ENCODE measurements at places on chromosomes 4 and X. TPM values are rescaled to one million over a fixed set of nuclear protein-coding genes. Genes with fewer than 3 reads are reported as not detected.

LINC00632 gene
- total RNA-seq, result 5.8 TPM

- no peak for DNase-seq
Observed at GRCh38 chr4:81499840-81500239, 28.1 kb upstream of the RASGEF1B start.

- DNase-seq, result peak; percentile 74
Observed at GRCh38 chr4:138310498-138310897, 68.3 kb upstream of the SLC7A11 start.

DNA sequence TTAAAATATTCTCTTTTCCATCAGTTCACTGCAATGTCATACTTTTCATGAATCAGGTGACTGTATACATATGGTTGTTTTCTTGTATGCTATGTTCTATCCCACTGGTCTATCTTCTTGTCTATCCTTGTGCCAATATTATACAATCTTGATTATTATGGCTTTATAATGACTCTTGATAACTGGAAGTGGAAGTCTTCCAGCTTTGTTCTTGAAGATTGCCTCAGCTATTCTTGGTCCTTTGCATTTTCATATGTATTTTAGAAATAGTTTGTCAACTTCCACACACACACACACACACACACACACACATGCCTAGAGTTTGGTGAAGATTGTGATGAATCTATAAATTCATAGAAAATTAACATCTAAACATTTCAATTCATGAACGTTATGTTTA lies 67.9 kb downstream of the SHROOM3 start:
- no peak for DNase-seq

SLC2A9 gene
- total RNA-seq, result 0.77 TPM

CDS1 gene
- 0.17 TPM for total RNA-seq

- no peak for DNase-seq
Observed at GRCh38 chr4:7705062-7705461, 234.6 kb downstream of the AFAP1 start.

- no peak for DNase-seq
Observed at GRCh38 chrX:31392513-31392912, 320.7 kb upstream of the FTHL17 start.

MND1 gene
- total RNA-seq, result 15.8 TPM

GRCh38 chr4:89279385-89279784 lies 28.2 kb downstream of the GPRIN3 start:
- DNase-seq, result no peak

GRCh38 chrX:103361798-103362197 lies 5.5 kb downstream of the TCEAL9 start:
- DNase-seq, result peak; percentile 50

- DNase-seq, result peak; percentile 62
Observed at GRCh38 chrX:68443155-68443868, 10.0 kb upstream of the OPHN1 start.

GRCh38 chrX:30615229-30615628 lies 37.7 kb upstream of the TASL start:
- peak; percentile 12 for DNase-seq

CXCL1 gene
- total RNA-seq, result 2.0 TPM

GAGE2A gene
- not detected for total RNA-seq

- no peak for DNase-seq
Observed at GRCh38 chr4:129972257-129972656, 876.3 kb downstream of the C4orf33 start.

DNA sequence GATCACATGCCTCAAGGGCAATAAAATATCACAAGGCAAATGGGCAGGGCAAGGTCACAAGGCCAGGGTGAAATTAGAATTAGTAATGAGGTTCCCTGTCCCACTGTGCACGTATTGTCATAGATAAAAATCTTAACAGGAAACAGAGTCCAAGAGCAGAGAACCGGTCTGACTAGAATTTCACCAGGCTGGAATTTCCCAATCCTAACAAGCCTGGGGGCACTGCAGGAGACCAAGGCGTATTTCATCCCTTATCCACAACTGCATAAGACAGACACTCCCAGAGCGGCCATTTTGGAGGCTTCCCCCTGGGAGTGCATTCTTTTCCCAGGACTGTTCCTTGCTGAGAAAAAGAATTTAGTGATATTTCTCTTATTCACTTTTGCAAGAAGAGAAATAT lies 25.9 kb upstream of the PRDM5 start:
- no peak for DNase-seq

ABCG2 gene
- total RNA-seq, result 1.2 TPM

- peak; percentile 31 for DNase-seq
Observed at GRCh38 chr4:20251796-20252655, at the start of gene SLIT2. TSS of gene SLIT2 (plus strand) at chr4:20251905. CDS start at chr4:20253816, 1,911 bp downstream.

OPRPN gene
- total RNA-seq, result not detected

PPP4R3C gene
- not detected for total RNA-seq

DNA sequence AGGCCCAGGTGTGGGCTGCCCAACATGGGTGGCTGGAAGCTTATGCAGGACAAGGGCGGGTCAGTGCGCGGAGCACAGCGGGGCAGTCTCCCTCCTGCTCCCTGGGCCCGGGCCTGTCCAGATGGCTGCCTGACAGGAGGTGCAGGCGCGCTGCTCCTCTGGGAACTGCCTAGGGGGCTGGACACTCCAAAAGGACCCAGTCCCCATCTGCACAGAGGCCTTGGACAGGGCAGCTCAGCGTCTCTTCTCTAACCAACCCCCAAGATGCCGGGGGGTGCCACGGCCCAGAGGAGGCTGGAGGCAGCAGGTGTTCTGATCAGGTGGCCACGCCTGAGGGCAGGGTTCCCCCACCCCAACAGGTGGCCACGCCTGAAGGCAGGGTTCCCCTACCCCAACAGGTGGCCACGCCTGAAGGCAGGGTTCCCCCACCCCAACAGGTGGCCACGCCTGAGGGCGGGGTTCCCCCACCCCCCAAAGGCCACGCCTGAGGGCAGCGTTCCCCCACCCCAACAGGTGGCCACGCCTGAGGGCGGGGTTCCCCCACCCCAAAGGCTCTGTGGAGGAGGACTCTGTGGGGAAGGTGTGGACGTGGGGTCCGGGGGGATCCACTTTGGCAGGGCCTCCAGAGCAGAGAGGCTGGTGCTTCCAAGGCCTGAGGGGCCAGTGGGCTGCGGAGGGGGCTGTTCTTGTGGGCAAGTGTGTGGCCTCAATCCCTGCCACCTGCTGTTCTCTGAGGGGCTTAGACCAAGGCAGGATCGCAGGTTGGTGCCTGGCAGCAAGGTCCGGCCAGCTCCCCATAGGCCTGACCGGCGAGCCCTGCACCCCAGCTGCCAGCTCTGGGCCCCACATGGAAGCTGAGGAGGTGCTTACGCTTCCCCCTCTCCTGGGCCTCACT lies 36.1 kb downstream of the CPLX1 start:
- DNase-seq, result no peak

GRCh38 chr4:23504083-23504482 lies 385.8 kb downstream of the PPARGC1A start:
- DNase-seq, result no peak

CYSLTR1 gene
- 0.06 TPM for total RNA-seq

GRCh38 chr4:98193459-98194105 lies 50.3 kb upstream of the STPG2 start:
- DNase-seq, result peak; percentile 3

GRCh38 chrX:80648023-80648422 lies 161.7 kb downstream of the BRWD3 start:
- DNase-seq, result peak; percentile 1

DNA sequence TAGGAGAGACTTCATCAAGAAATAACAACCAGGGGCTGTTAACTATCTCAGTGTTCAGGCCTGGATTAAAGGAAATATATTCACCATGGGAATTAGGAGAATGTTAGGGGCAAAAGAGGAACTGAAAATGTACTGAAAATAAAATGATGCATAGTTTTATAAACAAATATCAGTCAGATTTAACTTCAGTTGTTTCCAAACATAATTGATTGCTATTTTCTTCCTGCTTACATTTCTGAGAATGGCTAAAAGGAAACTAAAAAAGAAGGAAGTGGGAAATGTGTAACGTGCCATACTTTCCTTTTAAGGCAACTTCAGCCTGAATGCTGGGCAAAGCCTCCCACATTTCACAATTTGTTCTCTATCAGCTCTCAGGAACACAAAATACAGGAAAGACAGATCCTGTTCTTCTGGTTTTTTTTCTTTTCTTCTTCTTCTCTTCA lies 178.1 kb downstream of the MAML3 start:
- peak; percentile 20 for DNase-seq

DNA sequence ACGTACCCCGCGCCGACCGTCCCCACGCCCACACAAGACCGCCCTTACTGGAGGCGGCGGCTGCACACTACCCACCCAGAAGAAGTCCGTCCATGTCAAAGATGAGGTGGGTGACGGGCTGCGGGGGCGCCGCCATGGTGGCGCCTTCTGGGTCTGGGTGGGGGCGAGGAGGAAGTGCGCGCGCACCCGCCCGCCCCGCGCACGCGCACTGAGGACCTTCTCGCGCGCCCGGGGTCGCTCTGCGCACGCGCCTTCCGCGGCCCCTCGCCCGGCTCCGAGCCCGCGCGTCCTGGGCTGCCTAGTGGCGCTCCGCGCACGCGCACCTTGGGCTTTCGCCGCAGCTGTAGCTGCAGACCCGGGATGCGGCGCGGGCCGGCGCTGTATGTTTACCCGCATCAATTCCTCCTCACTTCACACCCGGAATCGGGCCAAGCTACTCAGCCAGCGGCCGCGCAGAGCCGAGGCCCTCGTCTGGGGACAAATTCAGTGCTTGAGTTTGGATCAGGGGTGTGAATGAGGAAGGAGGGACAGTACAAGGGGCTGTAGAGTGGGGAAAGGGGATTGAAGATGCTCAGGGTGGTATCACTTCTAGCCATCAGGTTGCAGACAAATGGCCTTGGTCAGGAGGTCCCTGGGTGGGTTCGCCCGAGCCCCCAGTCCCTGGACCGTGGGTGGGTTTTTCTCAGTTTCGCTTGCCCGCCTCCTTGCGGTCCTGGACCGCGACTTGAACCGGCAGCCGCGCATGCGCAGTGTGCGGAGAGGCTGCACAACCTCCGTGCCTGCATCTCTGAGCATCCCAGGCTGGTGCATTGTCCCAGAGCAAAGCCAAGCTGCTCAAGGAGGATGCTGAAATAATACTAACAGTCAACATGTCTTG lies at the start of gene PUDP:
PUDP (minus strand) TSS at position 176 of the 877 bp plus-strand sequence; CDS start at position 136, 40 bp downstream.
- DNase-seq, result peak; percentile 71

DNA sequence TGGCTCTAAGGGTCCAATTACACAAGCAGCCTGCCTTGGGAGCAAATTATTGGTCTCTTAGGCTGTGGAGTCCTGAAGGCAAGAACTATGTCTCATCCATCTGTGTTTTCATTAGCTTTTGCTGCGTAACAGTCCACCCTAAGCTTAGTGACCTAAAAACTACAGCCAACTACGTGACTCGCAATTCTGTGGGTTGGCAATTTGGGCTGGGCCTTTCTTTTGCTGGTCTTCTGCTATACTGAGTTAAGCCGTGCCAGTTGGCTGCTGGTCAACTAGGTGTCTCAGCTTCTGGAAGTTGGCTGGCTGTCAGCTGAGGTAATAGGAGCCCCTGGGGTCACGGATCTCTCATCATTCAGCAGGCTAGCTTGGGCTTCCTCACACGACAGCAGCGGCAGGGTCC lies 205.6 kb upstream of the S100G start:
- peak; percentile 59 for DNase-seq

DNA sequence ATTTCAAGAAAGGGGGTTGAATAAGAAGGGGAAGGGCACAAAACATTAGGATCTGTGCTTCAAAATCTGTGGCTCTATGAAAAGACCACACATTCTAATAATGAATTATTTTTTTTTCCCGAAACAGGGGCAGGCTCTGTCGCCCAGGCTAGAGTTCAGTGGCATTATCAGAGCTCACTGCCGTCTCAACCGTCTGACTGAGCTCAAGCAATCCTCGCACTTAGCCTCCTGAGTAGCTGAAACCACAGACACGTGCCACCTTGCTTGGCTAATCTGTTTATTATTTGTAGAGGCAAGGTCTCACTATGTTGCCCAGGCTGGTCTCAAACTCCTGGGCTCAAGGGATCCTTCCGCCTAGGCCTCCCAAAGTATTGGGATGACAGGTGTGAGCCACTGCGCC lies 33.4 kb downstream of the ACSL1 start:
- peak; percentile 27 for DNase-seq

- peak; percentile 85 for DNase-seq
Observed at GRCh38 chrX:44400588-44400987, 57.1 kb upstream of the EFHC2 start.

LDOC1 gene
- total RNA-seq, result 9.0 TPM

DNA sequence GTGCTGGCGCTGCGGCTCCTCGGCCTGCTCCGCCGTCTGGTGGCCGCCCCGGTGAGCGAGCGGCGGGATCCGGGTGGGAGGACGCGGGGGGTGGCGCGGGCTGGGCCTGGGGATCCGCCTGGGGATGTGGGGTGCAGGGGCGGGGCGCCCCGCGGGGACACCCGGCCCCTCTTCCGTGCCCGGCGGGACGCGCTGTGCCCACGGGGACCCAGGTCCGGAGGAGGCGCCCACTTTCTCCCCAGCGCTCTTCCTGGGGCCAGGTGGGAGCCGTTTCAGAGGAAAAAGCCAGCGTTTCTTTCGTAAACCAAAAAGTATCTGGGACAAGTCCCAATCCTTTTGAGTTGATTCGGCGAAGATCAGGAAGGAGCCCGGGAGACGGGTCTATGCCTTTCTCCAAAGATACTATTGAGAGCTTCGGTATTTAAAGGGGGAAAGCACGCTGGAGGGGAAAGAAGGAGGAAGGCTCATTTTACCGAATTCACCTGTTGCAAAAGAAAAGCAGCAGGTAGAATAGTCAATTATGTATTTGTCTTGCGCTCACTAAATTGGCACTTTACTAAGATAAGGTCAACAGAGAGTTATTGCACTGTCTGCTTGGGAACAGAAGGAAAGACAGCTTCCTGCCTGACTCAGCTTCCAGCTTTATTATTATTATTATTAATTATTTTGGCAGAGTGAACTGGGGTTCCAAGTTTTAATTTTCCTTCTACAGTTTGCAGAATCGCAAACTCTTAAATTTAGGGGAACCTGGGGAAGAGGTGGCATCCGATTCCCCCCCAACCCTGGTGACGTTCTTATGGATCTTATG lies 81.5 kb upstream of the CD99 start:
- peak; percentile 25 for DNase-seq

FAAH2 gene
- total RNA-seq, result not detected

DNA sequence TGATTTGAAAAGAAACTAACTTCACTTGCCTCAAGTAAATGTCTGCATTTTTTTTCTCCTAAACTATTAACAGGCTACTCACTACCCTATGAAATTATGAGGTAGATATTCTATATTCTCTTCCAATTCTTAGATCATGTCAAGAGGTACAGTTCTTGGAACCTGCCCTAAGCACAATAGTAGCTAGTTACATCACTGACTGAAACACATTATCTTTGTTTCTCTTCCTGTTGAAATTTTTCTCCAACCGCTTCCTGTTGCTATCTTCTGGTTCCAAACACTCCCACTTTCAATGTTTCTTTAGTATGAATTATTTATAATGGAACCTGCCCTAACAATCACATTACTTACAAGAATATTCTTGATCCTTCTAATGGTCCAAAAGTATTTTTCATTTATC lies 5.0 kb upstream of the BANK1 start:
- no peak for DNase-seq

DNA sequence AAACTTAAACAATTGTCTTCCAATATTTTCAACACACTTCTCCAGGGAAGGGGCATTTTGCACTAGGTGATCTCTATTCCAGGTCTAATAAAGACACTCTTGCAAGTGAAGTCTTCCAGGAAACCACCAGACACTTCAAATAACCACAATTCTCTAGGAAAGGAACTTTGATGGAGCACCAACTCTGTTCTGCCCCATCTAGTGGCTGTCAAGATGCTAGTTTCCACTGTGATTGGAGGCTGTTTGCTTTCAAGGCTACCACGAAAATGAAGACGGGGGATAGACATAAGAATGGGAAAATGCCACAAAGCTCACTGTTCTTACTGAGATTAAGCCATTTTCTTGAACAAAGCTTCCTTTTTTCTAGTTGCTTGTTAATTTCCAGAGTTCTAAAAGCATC lies 100.6 kb upstream of the F9 start:
- DNase-seq, result peak; percentile 36

TMEM156 gene
- total RNA-seq, result 0.77 TPM

USP17L11 gene
- total RNA-seq, result not detected

- DNase-seq, result no peak
Observed at GRCh38 chr4:10288830-10289537, 168.2 kb downstream of the ZNF518B start.

Measured in LHCN-M2 (cell line).